Stimulated activated CD4-positive, alpha-beta T cell treated with anti-CD3 and anti-CD28 coated beads, TNF-alpha, amount 100 ng/mL, for 48 hours (primary cell): ENCODE measurements at places on chromosomes 11 and 22.
A peak's percentile ranks its signal among the peaks of the same experiment; 100 is the strongest.

DNA sequence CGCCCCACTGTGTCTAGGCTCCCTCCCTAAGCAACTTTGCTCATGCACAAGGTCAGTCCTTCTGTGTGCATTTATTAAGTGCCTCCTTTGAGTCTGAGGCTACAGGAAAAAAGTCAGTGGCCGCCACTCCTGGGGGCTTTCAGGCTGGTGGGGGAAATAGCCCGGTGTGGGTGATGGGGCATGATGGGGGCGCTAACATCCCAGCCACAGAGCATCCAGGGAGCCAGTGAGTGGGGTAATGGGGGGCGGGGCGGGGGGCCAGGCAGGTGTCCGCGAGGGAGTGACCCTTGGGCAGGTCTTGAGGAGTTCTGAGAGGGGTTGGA lies 9.9 kb upstream of the EHD1 start:
- no peak for DNase-seq

GRCh38 chr11:121894581-121894980 lies 221.4 kb downstream of the BLID start:
- no peak for DNase-seq

DNA sequence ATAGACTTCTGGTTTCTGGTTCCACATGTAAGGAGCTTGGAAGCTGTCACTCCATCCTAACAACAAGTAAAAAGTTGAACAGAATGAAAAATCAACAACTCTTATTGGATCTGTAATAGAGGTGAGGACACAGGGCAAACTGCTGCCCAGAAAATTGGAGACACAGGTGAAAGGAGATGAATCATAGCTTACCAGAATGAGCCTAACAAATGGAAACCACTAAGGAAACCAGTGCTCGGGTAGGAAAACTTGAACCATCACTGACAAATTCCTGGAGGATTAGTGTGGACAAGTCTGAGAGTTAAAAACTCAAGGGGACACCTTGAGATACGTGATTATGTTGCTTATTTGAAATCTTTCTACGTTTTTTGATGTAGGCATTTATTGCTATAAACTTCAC lies 52.1 kb downstream of the GDPD4 start:
- DNase-seq: no peak

GRCh38 chr11:299951-300735 lies 817 bp upstream of the IFITM5 start:
- DNase-seq: no peak

DNA sequence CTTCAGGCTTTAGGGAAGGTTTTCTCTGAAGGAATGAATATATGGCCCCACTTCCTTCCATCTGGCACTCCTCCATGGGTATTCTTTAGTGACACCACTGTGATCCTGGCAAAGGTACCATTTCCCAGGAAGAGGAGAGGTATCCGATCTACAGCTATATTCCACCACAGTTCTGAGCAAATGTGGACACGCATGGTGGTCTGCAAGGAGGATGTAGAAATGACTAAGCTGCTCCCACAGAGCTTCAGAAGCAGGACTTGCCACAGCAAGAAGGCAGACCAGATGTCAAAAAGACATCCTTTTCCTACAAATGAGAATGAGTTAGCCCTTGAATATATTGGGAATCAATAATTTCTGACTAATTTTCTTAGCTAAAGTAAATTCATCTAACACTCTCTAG lies 45.5 kb downstream of the ARFGAP2 start:
- DNase-seq: no peak

DNA sequence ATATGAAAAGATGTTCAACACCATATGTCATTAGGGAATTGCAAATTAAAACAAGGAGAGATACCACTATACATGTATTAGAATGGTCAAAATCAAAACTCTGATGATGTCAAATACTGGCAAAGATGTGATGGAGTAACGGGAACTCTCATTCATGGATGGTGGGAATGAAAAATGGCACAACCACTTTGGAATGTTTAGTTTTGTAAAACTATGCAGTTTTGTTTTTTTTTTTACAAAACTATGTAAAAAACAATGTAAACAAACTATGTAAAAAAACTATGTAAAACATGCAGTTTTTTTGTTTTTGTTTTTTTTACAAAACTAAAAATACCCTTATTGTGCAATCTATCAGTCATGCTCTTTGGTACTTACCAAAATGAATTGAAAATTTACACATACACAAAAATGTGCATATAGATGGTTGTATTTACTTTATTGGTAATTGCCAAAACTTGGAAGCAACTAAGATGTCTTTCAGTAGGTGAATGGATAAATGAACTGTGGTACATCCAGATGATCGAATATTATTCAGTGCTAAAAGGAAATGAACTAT lies 5.0 kb upstream of the USP47 start:
- DNase-seq: no peak

DNA sequence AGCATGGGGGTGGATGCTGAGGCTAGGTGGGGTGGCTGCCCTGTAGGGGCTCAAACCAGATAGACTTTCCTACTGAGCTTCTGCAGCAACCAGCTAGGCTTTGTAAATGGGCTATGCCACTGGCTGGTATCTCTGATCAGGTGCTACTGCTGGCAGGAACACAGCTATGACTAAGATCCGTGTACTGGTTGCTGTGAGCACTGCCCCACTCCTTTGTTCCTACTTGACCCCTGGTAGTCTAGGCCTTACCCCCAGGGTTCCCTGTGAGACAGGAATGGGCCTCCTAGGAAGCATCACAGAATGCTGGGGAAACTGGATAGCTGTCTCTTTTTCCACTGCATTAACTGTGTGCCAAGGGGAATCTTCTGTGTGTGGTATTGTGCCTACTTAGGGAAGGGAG lies 58.4 kb upstream of the GAB2 start:
- DNase-seq: no peak

DNA sequence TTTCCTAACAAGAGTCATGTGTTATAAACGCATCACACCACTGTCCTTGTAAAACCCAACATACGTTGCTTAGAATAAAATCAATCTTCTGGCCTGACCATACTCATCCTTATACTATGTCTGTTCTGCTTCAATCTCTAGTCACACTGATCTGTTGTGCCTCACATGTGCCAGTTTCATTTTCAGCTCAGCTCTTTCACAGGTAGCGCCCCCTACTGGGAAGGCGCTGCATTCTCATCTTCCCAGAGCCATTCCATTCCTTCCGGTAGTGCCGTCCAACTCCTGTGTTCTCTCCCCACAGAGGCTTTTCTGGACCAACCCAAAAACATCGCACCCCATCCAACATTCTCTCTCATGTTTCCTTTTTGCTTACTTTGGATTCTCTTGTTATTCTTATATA lies 22.2 kb downstream of the CASP5 start:
- peak; percentile 21 for DNase-seq
